Cortex of kidney (tissue), 1 donor: ENCODE measurements at places on chromosomes 7 and 10.

DNA sequence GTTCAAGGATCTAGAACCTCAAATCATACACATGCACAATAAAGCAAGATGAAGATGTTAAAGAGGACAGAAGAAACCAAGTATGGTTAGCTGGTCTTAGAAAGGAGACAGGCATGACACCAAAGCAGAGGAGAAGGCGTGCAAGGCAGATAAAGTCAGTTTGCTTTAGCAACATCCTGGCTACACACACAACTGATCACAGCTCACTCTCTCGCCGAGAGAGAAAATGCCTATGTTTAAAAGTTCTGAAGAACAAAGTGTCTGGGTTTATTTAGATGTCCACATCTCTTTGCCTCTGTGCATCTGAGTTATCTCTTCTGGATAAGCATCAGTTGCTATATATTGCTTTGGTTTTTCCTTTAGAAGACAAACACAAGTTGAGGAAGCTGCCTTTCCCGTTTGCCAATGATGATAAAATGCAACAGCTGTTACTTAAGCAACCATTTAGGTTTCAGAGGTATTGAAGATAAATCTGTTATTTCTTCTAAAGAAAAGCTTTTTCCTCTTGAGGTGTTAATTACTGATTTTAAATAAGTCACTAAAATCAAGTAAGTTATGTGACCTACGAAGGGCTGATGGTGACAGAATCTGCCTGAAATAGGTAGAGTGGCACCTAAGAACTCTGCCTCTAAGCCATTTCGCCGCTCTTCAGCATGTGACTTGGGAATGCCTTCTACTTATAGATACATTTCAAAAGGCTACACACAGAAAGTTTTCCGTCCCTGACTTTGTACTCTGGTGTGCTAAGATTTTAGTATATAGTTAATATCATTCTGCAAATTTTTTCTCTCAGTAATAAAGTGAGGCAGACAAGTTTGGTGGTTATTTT, 146.2 kb upstream of the ASAH2 start:
- DNase-seq, result no peak

DNA sequence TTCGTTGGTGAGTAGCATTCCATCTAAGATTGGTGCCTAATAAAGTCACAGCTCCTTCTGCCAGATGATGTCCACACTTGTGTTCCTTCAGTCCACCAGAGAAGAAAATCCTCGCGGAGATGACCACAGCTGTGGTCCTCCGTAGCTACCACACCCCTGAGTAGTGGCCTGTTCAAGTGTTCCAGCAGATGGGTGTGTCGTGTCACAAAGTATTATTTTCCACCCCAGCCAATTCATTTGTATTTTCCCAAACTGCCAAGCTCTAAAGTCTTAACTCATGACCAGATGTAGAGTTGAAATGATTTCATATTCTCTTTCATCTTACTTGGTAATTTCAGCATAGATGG, 251.3 kb upstream of the TCF7L2 start:
- no peak for DNase-seq

DNA sequence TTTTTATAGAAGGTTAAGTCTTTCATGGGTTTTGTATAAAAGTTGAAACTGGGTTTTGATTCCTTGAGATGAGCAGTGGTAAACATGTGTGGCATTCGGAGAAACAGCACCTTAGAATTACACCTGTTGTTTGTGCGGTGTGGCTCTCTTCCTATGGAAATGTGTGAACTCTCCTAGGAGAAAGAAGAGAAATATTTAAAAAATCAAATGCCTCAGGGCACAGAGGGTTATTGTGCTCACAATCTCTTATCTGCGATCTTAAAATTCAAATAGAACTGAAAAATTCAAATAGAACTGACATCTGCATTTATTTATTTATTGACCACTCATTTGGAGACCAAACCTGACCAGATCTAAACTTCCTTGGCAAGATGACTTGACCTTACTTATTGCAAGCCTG, 18.1 kb upstream of the NRP1 start:
- no peak for DNase-seq

DNA sequence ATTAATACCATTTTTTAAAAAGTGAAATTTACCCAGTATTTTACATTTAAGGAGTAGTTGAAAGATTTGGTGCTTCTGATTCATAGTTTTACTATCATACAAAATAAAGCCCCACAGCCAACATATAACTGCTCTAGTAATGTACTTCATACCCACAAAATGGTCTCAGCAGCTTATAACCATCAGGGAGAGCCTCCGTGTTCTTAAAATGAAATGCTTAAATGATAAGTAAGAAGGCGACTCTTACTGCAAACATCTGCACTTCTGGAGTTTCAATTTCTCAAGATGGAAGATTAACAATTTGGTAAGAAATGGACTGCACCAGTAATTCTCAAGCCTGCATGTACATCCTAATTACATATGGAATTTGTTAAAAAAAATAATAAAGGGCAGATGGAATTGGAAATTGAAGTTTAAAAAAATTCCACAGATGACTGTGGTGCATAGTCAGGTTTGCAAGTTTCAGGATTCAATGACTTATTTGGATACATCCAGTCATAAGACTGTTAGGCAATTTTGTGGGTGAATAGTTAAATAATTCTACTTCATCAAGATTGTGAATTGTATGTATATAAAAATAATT, 461.0 kb downstream of the KIF20B start:
- DNase-seq, result no peak

- no peak for DNase-seq
Observed at GRCh38 chr10:87861566-87861952, 1.8 kb downstream of the KLLN start.

- no peak for DNase-seq
Observed at GRCh38 chr10:109861081-109861480, 62.2 kb downstream of the XPNPEP1 start.

DNA sequence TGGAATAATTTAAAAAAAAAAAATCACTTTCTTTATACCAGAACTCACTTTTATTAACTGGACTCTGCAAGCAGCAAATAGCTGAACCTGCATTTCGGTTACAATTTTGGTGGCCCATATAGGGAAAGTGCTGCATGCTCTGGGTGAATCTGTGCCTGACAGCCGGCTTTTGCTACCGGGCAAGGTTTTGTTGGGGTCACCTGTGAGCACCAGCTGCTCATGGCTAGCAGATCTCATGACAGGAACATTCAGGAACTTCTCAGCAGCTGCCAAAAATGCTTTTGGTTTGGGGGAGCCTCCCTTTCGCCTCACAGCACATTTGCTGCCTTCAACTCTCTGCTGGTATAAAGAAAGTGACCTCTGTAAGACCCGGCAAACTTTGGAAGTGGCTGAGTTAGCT, 13.2 kb upstream of the CREB3L2 start:
- DNase-seq, result no peak

DNA sequence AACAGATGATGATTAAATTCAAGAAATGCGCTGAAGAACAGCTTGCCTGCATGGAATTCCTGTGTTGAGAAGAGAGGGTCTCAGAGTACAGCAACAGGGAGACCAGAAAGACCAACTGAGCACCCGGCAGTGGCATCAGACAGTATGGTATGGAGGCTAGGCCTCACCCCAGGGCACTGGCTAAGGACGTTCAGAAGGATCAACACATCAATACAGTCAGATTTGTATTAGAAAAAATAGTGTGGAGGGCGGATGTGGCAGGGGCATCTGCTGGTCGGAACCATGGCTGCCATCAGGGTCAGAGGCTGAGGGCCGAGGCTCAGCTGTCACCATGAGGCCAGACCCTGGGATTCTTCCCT, 142.1 kb downstream of the ADARB2 start:
- no peak for DNase-seq

GRCh38 chr7:105685161-105685560, 103.9 kb upstream of the EFCAB10 start:
- DNase-seq, result no peak

DNA sequence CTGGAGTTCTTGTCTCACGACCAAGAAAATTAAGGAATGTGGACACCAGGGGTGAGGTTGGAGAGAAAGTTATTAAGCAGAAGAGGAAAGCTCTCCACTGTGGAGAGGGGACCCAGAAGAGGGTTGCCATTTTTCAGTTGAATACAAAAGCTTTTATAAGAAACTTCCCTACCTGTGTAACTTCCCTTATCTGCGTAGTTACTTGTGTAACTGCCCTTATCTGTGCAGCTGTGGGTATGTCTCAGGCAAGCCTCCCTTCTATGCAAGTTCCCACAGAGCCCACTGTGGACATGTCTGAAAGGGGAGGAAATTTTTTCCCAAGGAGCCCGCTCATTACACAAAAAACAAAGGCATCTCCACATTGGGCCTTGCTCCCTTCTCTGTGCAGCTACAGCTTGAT, 94.9 kb downstream of the SVOPL start:
- DNase-seq, result no peak

DNA sequence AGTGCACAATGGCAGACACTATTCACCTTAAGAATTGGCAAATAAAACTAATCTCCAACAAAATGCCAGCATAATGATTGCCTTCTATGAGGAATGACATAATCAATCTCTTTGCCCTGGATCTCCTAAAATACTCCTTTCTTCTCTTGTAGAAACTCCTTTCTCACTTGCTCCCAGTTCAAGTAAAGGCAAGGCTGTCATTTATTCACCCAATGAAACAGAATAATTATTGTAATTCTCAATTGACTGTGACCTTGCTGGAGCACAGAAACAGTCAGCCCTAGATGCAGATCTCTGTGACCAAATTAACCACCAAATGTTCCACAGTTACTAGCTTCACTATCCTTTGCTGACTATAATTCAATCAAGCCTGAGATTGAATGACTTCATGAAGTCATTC, 99.3 kb downstream of the SEMA3C start:
- no peak for DNase-seq

- no peak for DNase-seq
Observed at GRCh38 chr7:75604408-75604807, 112.3 kb downstream of the SPDYE5 start.

GRCh38 chr10:110279407-110279986, 25.2 kb downstream of the SMNDC1 start:
- DNase-seq, result no peak

- DNase-seq, result no peak
Observed at GRCh38 chr10:104104418-104104817, 17.6 kb upstream of the SFR1 start.

DNA sequence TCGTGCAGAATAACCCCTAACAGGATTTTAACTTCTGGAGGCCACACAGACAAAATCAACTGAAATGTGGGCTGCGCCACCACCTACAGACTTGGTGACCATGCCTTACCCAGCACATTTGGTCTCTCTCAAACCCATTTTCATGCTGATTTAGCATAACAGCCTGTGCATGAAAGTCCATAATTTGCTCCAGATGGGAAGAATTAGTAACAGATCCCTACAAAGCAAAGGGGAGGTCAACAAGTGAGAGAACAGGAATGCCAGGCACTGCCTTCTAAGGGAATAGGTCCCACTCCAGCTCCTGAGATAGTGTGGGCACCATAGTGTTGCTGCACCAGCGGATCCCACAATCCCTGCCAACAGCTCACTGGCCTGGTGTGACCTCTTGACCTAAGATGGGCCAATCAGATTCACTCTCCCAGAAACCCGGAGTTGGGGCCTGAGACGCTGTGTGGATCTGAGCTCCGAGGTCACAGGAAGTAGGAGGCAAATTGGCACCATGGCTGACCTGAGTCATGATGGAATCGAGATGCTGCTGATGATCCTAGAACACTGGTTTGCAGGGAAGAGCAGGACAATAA, 32.4 kb downstream of the SLIT1 start:
- no peak for DNase-seq

GRCh38 chr10:14524691-14525324, 194.1 kb upstream of the FRMD4A start:
- DNase-seq, result no peak

- no peak for DNase-seq
Observed at GRCh38 chr10:62188021-62188616, 80.5 kb downstream of the RTKN2 start.

DNA sequence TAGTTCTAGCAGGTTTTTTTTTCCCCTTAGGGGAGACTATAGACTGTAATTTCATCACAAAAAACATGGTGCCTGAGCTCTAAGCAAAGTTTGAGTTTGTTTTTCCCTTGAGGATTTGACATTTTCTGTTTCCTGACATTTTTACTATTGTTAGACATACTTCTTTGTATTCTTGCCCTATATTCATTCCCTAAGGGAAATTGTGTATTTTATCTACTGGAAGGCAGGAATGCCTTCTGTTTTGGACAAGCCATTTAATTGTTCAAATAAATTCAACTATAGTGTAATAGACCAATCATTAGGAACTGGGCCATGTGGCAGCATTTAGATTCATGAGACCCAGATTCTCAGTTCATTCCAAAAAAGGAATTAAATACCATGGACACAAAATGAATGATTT, 335.0 kb downstream of the EXOC4 start:
- no peak for DNase-seq
